ENCODE measurements at places on chromosomes 7 and 10.

DNA sequence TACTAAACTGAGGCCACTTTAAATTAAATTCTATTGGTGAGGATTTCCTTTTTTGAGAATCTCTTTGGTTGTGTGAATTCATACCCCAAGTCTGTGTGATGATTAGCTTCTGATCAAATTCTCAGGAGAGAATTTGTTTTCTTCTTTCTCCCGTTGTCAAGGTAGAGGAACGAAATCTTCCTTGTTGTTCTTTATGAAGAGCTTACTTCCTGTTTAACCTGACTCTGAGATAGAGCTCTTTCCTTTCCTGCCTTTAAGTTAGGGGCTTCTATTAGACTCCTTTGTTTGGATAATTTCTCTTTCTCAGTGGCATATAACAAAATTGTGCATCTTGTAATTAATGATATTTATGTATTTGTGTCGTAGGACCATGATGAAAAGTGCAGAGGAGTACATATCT is 572.1 kb downstream of the REEP3 start:
- no peak for DNase-seq

GRCh38 chr10:93941606-93942005 is 47.8 kb downstream of the SLC35G1 start:
- DNase-seq = no peak

DNA sequence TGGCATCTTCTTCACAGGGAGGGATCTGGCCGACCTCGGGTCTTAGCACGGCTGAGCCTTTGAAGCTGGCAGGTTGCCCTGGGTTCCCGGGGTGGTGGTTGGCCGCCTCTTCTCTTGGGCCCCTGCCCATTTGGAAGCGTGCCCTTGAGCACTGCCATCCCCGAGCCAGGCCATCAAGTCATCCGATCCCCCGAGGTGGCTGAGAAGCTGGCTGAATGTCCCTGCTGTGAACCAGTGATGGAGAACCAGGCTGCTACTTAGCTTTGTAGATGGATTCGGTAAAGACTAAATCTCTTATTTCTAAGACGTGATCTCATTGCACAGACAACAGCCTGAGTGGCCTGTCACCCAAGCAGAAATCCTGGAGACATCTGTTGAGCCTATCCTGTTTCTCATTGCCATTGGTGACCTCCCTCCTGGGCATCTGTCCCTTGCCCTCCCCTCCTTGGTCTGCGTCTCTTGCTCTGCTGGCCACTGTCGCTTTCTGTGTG is 74.3 kb downstream of the GRK5 start:
- no peak for DNase-seq

GRCh38 chr7:51158742-51159445 is 157.7 kb downstream of the COBL start:
- DNase-seq = no peak

- no peak for DNase-seq
Measured at GRCh38 chr10:30827531-30828120, 198.1 kb upstream of the LYZL2 start.

- DNase-seq = no peak
Measured at GRCh38 chr7:136868496-136869000, at the start of gene CHRM2. TSS of gene CHRM2 (plus strand) at chr7:136868652. CDS start at chr7:137014866, 146,214 bp downstream.

DNA sequence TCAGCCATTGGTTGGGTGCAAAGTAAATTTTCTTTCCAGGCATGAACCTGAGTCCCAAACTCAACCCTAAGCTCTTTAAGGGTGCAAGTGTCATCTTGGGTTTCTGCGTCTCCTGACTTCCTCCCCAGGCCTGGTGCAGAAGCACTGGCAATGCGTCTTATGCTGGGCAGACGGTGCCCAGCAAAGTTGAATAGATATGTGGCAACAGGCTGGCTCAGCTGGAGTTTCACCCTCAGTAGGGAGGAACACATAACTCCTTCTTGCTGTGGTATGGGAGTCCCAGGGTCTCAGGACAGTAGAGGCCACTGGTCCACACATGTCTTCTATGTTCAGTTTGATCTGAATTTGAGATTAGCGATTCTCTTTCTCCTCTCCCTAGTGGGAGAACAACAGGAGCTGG is 181.3 kb downstream of the RPS24 start:
- no peak for DNase-seq
